Activated CD4-positive, CD25-positive, alpha-beta regulatory T cell treated with anti-CD3 and anti-CD28 coated beads, Interleukin-2, amount 50 U/mL, for 24 hours (primary cell): ENCODE measurements at places on chromosomes 1 and 21.

DNA sequence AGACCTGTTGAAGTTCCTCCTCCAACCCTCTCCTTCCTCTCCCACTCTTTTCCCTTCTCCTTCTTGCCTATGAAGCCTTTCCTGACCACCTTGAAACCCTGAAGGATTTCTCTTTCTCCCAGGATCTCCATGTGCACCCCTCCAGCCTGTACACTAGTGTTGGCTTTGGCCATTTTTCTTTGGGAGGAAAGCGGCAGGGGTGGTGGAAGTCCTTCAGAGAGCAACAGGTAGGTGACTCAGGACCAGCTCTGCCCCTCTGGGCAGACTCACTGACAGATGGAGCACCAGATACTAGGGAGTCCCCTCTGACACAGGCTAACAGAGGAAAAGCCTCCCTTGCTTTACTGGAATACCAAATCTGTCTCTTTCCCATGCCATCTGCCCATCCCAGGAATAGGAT, 4.6 kb downstream of the SLC26A9 start:
- ATAC-seq = no peak

DNA sequence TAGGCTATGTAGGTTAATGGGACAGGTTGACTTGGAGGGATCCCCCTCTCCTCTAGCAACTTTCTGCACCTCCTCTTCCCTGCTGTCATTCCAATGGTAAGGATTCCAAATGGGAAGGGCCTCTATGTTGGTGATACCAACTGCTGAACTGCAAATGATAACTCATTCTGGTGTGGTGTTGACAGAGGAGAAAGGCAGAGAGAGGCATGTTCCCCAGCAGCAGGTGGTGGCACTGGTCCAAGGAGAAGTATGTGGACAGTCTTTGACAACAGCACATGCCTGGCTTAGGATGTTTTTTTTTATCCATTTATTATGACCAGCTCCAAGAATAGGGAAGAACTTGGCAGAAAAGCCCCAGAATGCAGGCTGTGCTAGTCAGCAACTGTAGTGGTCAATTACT, 19.6 kb upstream of the SPAG17 start:
- no peak for ATAC-seq

DNA sequence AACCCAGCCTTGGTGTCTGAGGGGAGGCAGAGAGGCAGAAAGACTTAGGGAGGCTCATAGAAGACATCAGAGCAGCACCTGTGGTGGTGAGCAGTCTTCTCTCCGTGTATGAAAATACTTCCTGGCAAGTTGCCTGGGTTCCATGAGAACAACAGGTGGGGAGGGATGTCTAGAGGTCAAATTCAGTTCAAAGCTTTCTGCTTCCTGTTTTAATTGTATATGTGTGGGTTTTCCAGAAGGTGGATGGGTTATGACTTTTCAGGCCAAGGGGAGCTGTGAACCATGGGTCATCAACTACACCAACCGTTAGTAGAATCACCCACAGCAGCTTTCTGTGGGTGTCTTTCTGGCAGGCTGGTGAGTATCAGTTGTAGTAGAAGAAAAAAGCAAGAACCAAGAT, 4.1 kb upstream of the FCRL2 start:
- peak; percentile 48 for ATAC-seq

GRCh38 chr1:62228136-62228882, 33.7 kb downstream of the L1TD1 start:
- ATAC-seq = no peak

DNA sequence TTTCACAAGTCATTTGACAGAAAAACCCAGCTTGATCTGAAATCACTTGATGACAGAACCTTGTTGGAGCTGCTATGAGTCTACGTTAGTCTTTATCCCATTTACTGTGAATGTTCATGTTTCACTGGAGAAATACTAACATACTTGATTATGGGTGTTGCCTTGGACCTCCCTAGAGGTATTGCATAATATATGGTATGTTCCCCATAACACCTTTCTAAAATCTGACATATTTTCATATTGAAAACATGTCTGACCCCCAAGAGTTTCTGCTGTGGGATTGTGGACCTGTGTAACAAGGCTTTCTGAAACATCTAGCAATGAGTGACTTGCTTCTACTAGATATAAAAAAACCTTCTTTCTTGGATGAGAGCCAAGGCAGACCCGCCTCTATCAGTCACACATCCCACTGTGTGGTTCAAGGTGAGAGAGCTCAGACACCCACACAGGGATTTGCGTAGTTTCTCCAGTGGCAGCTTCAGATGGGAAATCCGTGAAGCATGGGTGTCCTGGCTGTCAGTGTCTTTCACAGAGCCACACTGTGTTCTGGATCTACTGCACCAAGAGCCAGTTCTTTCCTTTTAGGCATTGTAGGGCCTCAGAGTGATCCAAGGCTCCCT, 4.6 kb downstream of the NENF start:
- no peak for ATAC-seq
